Cerebellar cortex (tissue), 1 donor: ENCODE measurements at places on chromosomes 3 and 15.

- no peak for DNase-seq
These were observed 408.8 kb upstream of the C2CD4B start for GRCh38 chr15:62573876-62574275.

- no peak for DNase-seq
These were observed 21.2 kb upstream of the MTMR14 start for GRCh38 chr3:9627901-9628633.

DNA sequence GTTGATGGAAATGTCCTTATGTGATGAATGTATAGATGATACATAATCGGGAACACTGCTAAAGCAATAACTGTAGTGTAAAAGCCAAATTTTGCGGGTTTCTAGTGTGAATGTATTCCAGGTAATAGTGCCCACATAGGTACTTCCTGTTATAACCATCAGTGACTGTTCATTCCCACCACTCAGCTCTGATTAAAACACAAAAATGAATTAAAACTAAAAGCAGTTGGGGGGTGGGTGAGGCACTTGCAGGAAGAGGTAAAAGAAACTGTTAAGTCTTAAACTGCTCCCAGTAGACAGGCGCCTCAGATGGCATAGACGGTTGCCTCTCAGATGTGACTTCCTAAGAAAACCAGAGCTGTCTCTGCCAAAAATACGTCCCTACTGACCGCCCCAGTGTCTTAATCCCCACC is 893 bp upstream of the MTHFS start:
- peak; percentile 6 for DNase-seq

- DNase-seq: no peak
These were observed 180.5 kb downstream of the FOXB1 start for GRCh38 chr15:60184579-60184978.

DNA sequence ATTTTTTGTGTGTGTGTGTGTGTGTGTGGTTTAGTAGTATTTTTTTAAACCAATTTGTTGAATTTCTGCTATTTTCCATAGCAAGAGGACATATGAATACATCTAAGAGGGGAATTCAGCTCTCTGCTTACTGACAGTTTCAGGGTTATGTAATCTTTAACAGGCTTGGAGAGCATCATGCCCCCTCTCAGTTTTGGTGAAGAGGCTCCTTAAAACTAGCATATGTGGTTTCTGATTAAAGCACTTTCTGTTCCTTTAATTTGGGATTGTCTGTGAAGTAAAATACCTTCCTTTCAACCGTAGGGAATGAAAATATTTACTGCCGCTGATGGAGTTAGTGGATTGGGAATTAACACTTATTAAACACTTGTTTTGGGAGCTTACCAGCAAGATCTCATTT is 19.4 kb upstream of the NFKBIZ start:
- DNase-seq: no peak

- DNase-seq: no peak
These were observed 92.7 kb downstream of the MYLK start for GRCh38 chr3:123791417-123791816.

DNA sequence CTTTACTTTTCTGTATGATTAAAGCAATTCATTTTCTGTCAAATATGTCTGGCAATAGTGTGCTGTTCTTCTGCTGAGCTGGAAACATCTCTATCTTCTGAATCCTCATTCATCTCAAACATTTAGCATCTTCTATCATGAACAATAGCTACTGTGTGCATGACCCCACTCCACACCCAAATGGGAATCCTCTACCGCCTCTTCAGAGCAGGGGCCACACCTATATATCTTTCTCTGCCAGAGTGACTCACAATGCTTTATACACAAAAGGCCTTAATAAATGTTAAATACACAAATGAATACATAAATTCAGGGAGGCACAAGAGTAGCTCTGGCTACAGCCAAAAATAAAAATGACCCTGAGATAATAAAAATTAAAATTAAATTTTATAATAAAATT is 8.0 kb downstream of the ALDH1A2 start:
- no peak for DNase-seq

GRCh38 chr3:104032283-104032682 is 1334.4 kb upstream of the ALCAM start:
- no peak for DNase-seq

- DNase-seq: no peak
These were observed 190.7 kb upstream of the SGO1 start for GRCh38 chr3:20376665-20377217.

DNA sequence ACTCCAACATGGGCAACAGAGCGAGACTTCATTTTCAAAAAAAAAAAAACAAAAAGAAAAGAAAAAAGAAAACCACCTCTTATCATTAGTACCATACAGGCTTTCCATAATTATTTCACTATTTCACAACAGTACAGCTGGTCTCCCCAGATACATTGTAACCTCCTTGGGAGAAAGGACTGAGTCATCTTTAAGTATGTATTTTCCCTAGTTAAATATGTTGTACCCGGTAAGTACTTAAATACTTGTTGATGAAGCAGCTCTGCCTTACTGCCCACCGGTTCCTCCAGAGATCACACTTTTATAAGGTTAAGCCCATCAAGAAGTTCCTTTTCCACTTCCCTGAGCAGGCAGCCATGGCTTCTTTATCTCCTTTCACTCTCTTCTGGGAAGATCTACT is 789.5 kb upstream of the CFAP20DC start:
- no peak for DNase-seq

- no peak for DNase-seq
These were observed 281.8 kb upstream of the TGFBR2 start for GRCh38 chr3:30324587-30324986.

DNA sequence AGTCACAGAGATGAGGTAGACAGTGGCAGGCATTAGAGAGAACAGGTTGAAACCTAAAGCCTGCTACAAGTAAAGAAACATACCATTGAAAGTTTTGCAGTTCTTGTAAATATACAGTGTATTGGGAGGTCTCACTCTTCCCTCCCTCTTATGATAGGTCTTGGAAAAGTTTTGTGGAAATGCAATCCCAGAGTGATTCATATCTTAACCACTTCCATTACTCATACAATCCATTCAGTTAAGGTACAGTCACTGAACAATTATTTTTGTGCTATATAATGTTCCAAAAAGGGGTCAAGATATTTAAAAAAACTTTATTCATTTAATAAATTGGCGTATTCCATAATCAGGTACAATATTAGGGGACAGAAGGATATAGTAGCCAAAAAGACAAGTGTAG is 737.7 kb upstream of the ALCAM start:
- no peak for DNase-seq

DNA sequence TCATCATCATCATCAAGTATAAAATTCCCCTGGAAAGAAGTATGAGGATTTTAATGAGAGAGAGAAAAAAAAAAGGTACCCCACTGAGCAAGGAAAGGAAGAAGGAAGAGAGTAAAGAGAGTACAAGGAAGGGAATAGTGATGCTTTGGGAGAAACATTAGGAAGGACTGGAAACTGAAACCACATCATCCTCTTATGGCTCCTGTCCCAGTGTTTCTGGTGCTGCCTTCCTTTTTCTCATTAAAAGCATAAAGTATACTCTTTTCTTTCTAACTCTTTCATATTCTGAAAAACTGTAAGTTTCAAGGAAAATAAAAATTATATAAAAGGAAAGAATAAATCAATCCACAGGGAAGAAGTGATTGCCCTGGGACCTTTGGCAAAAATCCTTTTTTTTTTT is 616.4 kb upstream of the CBLB start:
- no peak for DNase-seq

DNA sequence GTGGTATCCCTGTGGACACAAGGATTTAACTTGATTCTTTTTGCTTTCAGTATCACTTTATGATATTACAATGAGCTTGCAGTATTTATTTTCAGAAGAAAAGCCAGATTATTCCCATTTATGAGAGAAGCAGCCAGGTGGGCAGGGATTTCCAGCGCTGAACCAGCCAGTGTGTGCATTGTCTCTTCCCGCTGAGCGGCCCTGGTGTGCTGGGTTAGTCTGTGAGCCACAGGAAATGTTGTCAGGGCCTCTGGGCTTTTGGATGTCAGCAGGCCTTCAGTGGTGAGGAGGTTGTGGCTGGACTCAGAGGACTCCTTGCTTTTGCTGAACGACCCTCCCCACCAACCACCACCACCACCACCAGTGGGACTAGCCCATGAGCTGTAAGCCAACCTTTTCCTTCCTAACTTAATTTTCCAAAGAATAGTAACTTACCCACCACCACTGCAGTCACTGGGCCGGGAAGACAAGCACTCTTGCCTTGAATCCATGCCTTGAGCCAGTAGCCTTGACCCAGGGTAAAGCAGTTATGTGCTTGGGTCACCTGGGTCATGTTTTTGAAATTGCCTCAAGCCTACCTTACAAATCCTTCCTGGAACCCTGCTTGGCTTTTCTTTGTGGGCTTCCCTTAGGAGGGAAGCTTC is 33.1 kb downstream of the FLNB start:
- no peak for DNase-seq

- no peak for DNase-seq
These were observed 33.7 kb downstream of the IDH3A start for GRCh38 chr15:78182821-78183220.

GRCh38 chr3:189567322-189567721 is 63.9 kb upstream of the TP63 start:
- DNase-seq: no peak

GRCh38 chr15:54101664-54102270 is 123.5 kb downstream of the UNC13C start:
- no peak for DNase-seq

DNA sequence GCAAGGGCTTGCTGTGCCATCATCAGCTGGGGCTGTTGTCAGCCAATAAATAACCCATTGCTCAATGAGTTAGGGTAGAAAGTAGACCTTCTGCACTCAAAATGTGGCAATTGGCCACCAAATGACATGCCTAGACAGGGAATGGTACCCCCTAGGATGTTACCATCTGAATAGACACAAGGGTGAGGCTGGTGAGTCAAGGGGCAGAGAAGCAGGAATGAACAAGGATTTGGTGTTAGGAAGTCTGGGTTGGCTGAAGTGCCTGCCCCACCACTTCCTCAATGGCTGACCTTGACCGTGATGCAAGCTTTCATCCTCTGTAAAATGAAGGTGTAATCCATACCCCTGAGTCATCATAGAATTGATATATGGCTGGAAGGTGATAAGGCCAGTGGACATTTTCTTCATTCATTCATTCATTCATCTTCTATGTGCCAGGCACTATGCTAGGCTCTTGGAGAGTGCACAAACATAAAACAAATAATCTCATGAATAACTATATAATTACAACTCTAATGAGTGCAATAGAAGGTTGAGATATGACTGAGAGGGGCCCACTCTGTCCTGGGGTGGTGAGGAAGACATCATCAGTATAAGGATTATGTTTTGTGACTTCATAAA is 4.4 kb upstream of the CA12 start:
- DNase-seq: no peak

DNA sequence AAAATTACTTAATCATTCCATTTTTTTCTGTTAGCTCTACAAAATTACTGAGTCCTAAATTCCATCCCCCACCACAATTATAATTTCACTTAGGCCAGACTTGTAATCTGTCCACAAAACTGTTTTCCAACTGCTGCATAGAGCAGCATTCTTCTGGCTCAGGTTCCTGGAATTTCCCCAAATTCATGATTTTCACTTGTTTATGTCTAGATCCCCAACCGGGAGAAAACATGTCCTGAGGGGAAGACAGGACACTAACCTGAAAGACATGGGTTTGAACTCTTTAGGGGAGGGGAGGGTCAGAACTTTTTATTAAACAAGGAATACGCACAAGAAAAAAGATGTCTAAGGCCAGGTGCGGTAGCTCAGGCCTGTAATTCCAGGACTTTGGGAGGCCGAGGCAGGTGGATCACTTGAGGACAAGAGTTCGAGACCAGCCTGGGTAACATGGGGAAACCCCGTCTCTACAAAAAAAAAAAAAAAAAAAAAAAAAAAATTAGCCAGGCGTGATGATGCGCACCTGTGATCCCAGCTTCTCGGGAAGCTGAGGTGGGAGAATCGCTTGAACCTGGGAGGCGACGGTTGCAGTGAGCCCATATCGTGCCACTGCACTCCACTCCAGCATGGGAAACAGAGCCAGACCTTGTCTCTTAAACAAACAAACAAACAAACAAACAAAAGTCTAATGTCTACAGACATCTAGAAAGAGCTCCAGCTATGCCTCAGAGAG is 1.5 kb downstream of the ETFA start:
- no peak for DNase-seq

GRCh38 chr15:38560456-38560926 is 4.1 kb downstream of the RASGRP1 start:
- no peak for DNase-seq

- no peak for DNase-seq
These were observed 346.5 kb upstream of the RORA start for GRCh38 chr15:61575597-61575996.

- no peak for DNase-seq
These were observed 1.5 kb upstream of the CA12 start for GRCh38 chr15:63382966-63383710.

GRCh38 chr15:74807282-74807681 is 5.4 kb upstream of the LMAN1L start:
- DNase-seq: no peak

- DNase-seq: no peak
These were observed 58.0 kb downstream of the PLD1 start for GRCh38 chr3:171752329-171752728.

GRCh38 chr3:46934498-46935167 is 41.9 kb downstream of the CCDC12 start:
- DNase-seq: no peak

GRCh38 chr3:22920006-22920405 is 283.1 kb upstream of the UBE2E2 start:
- DNase-seq: no peak

DNA sequence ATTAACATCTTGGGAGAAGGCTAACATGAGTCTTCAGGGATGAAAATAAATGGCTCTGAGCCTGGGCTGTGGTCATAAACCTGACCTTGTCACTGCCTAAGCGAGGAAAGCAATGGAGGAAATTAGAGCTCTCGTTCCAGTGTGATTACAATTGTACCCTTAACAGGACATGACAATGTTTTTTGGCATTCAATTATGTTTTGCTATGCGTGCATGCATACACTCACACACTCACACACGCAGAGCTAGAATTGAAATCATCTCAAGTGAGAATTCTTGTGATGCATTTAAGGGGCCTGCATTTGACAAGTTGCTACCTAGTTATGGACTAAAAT is 24.1 kb downstream of the ZNF80 start:
- no peak for DNase-seq

DNA sequence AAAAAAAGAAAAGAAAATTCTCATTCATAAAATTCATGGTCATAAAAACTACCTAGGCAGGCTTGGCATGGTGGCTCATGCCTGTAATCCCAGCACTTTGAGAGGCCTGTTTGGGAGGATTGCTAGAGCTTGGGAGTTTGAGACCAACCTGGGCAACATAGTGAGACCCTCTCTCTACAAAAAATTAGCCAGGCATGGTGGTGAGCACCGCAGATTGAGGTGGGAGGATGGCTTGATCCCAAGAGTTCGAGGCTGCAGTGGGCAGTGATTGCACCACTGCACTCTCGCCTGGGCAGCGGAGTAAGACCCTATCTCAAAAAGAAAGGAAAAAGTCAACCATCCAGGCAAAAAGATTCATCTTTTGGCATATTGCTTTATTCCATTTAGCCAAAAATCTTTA is 58.5 kb downstream of the MEIS2 start:
- DNase-seq: no peak

- DNase-seq: no peak
These were observed 32.5 kb downstream of the CDCP1 start for GRCh38 chr3:45113625-45114050.
